ENCODE measurements at places on chromosomes 5 and 9.

DNA sequence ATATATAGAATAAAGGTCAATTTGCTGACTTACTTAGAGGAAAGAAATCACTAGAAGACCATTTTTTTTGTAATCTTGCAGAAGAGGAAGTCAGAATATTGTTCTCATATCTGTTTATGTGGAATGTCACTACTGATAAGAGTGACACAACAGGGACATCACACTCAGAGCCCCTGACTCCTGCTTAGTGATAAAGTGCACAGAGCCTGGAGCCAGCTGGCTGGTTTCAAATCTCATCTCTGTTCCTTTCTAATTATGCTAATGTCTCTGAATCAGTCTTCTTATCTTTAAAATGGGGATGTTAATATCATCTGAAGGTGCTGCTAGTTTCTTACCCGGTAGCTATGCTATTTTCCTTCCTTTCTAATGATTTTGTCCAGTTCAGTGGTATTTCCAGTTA is 58.6 kb upstream of the LIFR start:
- no peak for DNase-seq

DNA sequence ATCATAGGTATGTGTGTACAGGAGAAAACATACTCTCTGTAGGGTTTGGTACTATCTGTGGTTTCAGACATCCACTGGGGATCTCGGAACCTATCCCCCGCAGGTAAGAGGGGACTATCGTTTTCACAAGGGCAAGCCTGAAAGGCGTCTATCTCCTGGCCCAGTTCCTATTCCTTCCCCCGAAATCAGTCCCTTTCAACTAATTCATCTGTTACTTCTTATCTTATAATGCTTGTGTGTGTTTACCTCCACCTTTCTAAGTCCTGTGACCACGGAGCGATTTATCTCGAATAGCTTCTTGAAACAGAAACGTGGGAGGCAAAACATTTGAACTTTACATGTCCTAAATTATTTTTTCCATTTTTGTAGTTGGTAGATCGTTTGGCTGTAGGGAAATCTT is 11.4 kb downstream of the ABO start:
- DNase-seq = no peak

GRCh38 chr5:28403846-28404245 is 1365.5 kb upstream of the CDH9 start:
- DNase-seq = no peak

- DNase-seq = no peak
These were observed 58.1 kb downstream of the ANGPTL2 start for GRCh38 chr9:127064335-127064734.

DNA sequence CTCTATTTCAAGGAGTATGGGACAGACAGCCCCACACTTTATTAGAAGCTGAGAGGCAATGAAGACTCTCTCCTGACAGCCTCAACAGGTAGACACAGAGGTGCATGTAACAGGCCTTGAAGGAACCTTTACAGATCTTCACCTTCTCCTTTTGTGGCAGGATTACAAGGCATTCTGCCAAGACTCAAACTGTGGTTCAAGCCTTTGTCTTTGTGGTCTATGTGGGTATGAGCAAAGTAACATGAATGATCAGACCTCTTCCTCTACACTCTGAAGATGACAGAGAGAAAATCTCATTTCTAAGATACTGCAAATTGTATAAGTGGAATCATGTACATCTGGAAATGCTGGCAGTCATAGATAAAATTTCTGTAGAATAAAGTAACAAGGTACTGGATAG is 346.9 kb downstream of the CDH9 start:
- DNase-seq = no peak

GRCh38 chr5:58932057-58932612 is 349.3 kb downstream of the RAB3C start:
- DNase-seq = no peak
